WTC11 (cell line): ENCODE measurements at places on chromosomes 7 and 10.
A peak's percentile ranks its signal among the peaks of the same experiment; 100 is the strongest.

GRCh38 chr7:131327049-131327625 lies 539 bp upstream of the MKLN1 start:
- DNase-seq = no peak

DNA sequence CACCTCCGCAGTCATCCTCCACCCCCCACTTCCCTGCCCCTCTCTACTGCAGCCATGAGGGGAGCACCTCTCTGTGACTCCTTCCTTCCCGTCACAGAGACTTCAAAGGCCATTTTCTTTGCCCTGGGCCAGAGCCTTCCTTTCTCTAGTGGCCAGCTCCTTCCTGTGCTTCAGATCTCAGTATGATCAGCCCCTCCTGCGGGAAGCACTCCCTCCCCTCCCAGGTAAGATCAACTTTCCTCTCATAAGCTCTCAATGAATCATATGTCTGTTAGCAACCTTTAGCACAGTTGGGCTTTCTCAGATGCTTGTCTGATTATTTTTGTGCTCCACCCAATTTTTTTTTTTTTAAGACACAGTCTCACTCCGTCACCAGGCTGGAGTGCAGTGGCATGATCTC lies 241.0 kb upstream of the PRSS1 start:
- DNase-seq = no peak

DNA sequence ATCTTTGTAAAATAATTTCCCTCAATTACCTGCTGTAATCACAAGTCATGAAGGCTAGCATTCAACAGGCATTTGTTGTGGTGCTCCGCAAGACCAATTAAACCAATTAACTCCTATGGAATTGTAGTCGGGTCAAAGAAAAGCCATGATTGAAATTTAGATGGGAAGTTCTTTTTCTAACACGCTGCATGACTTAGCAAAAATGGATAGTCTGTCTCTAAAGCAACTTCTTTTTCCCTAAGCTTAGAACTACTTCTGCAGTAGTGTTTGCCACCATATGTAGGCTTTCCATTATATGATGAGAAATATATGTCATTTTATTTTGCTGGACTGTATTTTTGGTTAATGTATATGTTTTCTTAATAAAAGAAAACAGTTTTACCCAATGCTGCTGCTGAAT lies 119.1 kb downstream of the TSPAN12 start:
- no peak for DNase-seq

- DNase-seq = no peak
Measured at GRCh38 chr7:95901006-95901405, 128.7 kb downstream of the DYNC1I1 start.

GRCh38 chr10:78980815-78981214 lies 88.0 kb upstream of the ZMIZ1 start:
- no peak for DNase-seq

DNA sequence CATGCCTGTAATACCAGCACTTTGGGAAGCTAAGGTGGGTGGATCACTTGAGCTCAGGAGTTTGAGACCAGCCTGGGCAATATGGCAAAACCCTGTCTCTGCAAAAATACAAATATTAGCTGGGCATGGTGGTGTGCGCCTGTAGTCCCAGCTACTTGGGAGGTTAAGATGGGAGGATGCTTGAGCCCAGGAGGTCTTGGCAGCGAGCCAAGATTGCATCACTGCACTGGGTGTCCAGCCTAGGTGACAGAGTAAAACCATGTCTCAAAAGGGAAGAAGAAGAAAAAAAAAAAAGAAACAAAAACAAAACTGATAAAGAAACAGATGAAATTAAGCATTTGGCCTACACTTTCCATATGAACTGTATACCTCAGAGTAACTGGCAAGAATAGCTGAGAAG lies 319.2 kb downstream of the PARD3 start:
- no peak for DNase-seq

GRCh38 chr10:79223091-79224048 lies 123.9 kb upstream of the PPIF start:
- peak; percentile 42 for DNase-seq

DNA sequence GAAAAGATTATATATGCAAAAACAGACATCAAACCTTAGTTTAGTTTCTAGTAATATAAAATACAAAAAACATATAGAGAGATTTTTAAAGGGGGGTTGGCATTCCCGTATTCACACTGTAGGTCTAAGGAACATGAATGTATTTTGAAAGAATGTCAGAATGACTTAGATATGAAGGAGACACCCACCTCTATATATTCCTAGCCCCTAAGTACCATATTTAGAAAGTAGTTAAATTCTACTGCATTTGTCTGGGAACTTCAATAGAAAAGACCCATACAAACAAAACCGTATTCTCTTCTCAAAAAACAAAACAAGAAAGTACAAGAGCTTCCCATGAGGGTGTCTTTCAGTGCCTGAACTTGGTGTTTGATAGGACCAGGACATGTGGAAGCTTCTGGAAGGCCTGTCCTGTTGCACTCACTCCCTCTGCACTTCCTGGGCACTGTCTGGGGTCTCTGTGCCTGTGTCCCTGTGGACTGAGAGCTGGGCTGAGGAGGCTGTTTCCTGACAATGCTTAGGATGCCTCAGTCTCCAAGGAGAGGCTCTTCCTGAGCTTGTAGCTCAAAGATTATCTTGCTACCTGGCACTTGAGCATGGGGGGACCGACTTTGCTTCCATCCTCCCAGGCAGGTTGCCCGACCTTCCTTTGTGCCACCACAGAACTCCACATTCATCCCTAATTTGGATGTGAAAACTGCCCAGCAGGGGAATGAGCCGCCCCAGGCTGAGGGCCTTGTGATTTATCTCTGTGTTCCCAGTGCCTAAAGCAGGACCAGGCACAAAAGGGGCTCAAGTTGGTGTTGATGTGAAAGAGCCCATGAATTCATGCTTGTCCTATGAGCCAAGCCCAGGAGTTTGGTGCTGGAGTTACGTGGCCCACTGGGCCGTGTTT lies 44.4 kb upstream of the KLF6 start:
- DNase-seq = no peak

DNA sequence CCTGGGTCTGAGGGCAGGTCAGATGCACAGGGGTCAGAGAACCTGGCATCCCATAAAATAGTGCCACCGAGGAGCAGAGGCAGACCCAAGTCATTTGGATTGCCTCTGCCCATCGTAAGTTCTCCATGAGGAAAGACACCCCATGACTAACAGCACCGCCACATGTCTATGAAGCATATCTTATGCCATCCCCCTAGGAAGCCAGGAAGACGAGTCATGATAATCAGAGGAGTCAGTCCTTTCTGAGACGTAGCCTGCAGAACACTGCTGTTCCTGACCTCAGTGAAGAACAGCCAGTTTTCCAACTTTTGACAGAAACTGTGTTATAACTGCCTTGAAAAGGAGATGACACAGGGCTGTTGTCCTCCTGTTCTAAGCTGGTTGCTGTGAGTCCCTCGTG lies 51.2 kb downstream of the INSYN2A start:
- DNase-seq = no peak

- no peak for DNase-seq
Measured at GRCh38 chr7:141645188-141645587, 56.8 kb downstream of the DENND11 start.

DNA sequence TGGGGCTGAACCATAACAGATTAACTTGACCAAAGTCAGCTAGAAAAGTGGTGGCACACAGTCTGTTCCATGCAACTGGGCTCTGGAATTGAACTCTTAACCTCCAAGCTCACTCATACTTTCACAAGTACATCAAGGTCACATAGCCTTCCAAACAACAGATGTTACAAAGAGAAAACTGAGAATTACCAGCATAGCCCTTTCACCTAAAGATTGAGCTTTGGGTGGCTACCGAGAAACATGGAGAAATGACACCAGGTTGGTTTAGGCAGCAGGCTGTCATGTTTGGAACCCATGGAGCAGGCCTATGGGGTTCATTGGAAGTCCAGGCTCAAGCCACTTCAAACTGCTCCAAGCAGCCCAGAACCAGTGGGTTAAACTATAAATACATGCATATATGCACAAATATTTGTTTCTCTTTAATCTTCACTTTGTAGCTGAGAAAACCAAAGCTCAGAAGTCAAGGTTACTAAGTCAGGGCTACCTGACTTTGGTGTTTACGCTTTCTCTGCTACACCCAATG lies 59.1 kb downstream of the MALSU1 start:
- no peak for DNase-seq

- no peak for DNase-seq
Measured at GRCh38 chr7:70325509-70326101, 727.3 kb downstream of the AUTS2 start.

DNA sequence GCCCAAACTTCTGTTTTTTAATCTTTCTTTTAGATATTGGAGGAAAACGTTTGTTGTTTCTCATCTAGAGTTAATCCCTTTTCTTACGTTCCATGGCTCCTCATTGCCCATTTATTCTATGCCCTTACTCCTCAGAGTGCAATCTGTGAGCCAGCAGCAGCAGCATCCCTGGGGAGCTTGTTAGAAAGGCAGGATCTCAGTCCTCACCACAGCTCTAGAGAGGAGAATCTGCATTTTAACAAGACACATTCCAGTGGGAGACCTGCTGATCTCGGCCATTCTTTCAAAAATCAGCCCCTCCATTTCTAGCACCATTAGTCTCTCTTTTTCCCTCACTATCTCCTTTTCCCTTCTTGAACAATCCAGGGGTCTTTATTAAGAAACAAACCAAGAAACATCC lies 84.4 kb upstream of the NOBOX start:
- DNase-seq = peak; percentile 35

DNA sequence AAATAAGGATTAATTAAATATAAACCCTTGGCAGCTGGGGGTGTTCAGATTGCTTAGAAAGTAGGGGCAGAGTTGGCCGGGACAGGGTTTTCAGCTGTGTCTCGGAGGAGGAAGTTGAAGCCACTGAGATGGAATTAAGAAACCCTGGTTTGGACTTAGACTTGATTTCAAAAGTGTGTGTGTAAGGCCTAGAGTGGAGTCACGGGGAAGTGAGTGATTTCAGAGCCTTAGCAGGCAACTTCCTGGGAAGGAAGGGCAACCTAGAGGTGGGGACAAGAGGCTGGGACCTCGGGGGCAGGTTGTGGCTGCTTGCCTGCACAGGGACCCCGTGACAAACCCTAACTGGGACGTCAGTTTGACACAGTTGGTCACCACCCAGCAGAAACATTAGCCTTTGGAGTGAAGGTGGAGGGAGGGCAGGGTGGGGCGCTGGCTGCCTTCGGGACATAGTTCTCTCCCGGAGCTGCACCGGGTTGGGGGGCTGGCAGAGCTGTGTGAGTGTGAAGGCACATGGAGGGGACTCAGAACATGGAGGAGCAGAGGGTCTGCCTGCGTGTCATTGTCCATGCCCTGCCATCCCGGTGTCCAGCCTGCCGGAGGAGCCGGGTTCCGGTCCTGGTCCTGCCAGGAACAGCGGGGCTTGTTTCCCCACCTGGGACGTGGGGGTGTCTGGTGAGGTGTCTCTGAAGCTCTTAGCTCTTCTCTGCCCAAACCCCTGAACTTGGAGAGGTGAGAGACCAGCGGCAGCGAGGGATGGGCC lies 1.8 kb downstream of the BRI3 start:
- DNase-seq = no peak

GRCh38 chr7:157300369-157300825 lies 36.4 kb upstream of the DNAJB6 start:
- DNase-seq = no peak

DNA sequence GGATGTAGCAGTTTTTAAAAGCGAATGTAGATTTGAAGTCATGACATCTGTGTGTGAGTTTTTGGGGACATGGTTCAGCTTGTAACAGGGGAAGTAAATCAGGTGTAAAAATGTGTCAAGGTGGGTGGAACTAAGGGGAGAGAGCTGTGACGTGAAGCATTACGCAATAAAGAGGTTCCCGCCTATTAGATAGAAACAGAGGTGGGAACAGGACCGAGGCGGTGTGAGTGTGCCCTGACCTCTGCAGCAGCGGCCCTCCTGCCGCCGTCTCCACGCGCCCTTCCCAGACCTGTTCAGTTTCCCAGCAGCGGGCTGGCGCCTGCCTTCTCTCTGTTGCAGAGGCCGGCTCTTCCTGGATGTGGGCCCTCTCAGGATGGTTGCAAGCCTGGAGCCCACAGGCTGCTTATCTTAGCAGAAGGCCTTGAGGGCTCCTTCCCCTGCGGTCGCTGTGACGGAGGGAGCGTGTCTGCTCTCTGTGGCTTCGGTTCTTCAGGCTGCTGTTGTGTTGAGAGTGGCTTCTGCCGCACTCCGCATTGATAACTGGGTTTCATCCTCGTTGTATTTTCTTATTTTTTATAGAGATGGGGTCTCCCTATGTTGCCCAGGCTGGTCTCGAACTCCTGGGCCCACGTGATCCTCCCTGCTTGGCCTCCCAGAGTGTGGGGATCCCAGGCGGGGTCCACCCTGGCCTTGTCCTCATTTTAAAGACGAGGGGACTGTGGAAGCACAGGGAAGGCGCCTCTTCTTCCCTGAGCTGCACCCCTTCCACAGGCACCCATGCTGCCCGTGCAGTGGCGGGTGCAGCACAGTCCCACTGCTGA lies 65.0 kb downstream of the DNAJB6 start:
- no peak for DNase-seq

- DNase-seq = no peak
Measured at GRCh38 chr10:61855771-61856170, 45.7 kb upstream of the ARID5B start.

- no peak for DNase-seq
Measured at GRCh38 chr10:6512182-6512581, 67.9 kb downstream of the PRKCQ start.

- no peak for DNase-seq
Measured at GRCh38 chr10:50516171-50516570, 107.6 kb downstream of the SGMS1 start.

- DNase-seq = no peak
Measured at GRCh38 chr7:154287356-154287755, 235.2 kb downstream of the DPP6 start.

DNA sequence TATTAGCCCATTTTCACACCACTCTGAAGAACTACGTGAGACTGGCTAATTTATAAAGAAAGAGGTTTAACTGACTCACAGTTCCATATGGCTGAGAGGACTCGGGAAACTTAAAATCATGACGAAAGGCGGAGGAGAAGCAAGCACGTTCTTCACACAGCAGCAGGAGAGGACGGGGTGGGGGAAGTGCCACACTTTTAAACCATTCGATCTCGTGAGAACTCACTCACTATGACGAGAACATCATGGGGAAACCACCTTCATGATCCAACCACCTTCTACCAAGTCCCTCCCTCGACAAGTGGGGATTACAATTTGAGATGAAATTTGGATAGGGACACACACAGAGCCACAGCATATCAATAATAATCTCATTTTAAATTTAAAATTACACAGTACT lies 80.2 kb downstream of the VWDE start:
- DNase-seq = no peak

DNA sequence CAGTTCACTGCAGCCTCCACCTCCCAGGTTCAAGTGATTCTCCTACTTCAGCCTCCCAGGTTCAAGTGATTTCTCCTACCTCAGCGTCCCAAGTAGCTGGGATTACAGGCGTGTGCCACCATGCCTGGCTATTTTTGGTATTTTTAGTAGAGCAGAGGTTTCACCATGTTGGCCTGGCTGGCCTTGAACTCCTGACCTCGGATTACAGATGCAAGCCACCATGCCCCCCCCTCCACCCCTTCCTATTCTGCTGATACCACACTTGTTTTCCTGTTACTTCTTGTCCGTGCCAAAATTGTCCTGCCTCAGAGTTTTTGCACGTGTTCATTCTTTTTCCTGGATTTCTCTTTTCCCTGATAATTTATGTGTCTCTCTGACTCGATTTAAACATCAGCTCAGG lies 62.5 kb downstream of the R3HCC1L start:
- DNase-seq = no peak
